Transverse colon (tissue), 4 donors: ENCODE measurements at places on chromosomes 5 and 9. TPM values are rescaled to one million over a fixed set of nuclear protein-coding genes. Genes with fewer than 3 reads are reported as not detected.
A peak's percentile ranks its signal among the peaks of the same experiment; 100 is the strongest.

DNA sequence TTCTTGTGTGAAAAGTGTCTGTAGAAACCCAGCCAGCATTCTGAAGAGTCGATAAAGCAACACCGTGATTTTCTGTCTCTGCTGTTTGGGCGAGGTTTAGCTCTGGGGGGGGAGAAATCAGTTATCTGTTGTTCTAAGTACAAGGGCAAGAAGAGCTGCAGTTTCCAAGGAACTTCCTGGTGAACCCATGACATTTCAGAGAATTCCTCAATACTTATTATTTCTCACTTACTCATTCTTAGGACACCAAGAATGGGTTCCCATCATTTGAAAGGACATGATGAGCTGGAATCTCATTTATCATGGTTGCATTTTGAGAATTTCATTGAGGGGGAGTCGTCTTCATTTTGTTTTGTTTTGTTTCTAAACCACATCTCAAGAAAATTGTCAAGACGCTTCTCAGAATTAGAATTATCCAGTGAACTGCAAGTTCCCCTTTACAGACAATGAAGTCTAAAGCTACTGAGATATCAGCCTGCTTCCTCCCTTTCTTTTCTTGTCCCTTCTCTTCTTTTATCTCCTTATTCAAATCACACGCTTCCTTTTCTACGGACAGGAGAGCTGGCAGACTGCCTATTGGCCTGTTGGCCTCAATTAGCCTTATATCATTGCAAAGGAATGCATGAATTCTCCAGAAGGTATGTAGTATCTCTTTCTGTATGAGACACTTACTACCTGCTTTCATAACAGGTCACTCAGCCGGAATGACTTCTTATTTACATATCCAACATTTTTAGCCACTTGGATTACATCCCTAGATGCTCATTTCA lies 53.7 kb downstream of the ZNF462 start:
- H3K36me3 ChIP-seq, result no peaks in the 10 kb centered on the region
- DNase-seq, result peak; percentile 73
- H3K4me3 ChIP-seq, result no peak overlapping the region
- H3K27me3 ChIP-seq, result no peaks in the 10 kb centered on the region
- H3K27ac ChIP-seq, result peak overlapping the region; percentile 58
- H3K4me1 ChIP-seq, result peaks cover 17% of the 10 kb centered on the region

- DNase-seq, result no peak
- H3K27me3 ChIP-seq, result no peaks in the 10 kb centered on the region
- H3K36me3 ChIP-seq, result no peaks in the 10 kb centered on the region
Measured at GRCh38 chr5:79851391-79851863, 139.6 kb downstream of the MTX3 start.

DNA sequence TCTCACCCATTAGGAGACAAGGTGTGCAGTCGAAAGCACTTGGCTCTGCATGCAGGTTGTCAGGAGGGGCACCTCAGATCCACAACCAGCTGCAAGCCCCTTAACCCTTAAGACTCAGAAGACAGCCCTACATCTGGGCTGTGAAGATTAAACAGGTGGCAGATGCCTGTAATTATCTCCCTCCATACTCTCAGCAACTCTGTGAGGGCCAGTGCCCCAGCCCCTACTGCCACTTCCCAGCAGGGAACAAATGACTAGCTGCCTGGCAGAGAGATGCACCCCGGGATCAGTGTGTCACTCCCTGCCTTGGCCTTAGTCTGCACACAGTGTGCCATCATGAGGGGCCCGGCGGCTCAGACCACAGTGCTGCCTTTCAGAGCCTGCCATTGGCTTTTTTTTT lies 42.0 kb downstream of the CRB2 start:
- DNase-seq, result no peak
- H3K4me3 ChIP-seq, result no peak overlapping the region
- no peaks in the 10 kb centered on the region for H3K36me3 ChIP-seq
- no peaks in the 10 kb centered on the region for H3K27me3 ChIP-seq
- no peaks in the 10 kb centered on the region for H3K4me1 ChIP-seq
- H3K27ac ChIP-seq, result no peak overlapping the region

GRCh38 chr9:91042024-91042423 lies 240.4 kb downstream of the SYK start:
- DNase-seq, result no peak
- peaks cover 16% of the 10 kb centered on the region for H3K4me1 ChIP-seq
- H3K36me3 ChIP-seq, result no peaks in the 10 kb centered on the region
- no peaks in the 10 kb centered on the region for H3K27me3 ChIP-seq
- H3K27ac ChIP-seq, result no peak overlapping the region

The GPR151 gene
- total RNA-seq, result not detected
